ENCODE measurements at places on chromosomes 13 and 19.

GRCh38 chr13:50162567-50162966 is 147.3 kb downstream of the KCNRG start:
- DNase-seq: no peak

DNA sequence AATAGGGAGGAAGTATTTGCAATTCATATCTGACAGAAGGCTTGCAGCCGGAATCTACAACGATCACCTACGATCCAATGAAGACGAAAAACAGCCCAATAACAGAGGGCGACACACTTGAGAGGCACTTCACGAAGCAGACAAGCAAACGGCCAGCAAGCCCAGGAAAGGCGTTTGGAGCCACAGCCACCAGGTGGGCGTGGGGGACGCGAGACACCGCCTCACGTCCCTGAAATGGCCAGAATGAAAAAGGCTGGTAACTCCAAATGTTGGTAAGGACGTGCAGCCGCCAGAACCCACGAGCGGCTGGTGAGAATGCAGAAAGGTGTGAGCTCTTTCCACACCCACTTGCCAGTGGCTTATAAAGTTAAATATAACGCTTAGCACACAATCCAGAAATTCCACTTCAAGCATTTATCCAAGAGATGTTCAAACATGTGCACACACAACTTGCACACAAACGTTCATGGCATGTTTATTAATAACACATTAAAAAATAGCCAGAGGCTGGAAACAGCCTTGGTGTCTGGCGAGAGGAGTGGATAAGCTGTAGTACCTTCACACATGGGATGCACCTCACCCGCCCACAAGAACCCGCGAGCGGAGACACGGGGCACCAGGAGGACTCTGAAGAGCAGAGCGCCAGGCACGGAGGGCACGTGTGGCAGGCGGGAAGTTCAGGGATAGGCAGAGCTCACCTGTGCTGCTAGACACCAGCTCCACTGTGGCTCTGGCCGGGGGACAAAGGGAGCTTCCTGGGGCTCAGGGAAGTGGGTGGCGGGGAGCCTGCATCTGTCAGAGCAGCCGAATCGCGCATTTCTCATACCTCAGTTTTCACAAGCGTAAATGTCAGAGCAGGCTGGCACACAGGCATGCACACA is 89.3 kb downstream of the SPACA7 start:
- DNase-seq: no peak

- no peak for DNase-seq
Measured at GRCh38 chr19:51531349-51532315, at the start of gene SIGLEC6. SIGLEC6 (minus strand) TSS chr19:51531670; CDS start chr19:51531648, 22 bp downstream.

DNA sequence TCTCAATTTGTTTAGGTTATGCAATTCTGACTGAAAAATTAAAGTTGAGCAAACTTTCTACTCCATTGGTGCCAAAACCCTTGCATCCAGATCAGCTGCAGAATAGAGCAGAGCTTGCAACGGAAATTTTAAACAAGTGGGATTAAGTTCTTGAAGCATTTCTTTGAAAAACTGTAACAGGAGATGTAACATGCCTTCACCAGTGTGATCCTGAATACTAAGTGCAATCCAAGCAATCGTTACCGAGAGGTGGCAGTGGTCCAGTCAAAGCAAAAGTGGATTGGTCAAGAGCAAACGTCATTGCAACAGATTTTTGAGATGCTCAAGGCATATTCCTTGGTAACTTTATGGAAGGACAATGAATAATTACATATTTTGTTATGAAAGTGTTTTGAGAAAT is 841.1 kb upstream of the SLITRK5 start:
- DNase-seq: no peak

DNA sequence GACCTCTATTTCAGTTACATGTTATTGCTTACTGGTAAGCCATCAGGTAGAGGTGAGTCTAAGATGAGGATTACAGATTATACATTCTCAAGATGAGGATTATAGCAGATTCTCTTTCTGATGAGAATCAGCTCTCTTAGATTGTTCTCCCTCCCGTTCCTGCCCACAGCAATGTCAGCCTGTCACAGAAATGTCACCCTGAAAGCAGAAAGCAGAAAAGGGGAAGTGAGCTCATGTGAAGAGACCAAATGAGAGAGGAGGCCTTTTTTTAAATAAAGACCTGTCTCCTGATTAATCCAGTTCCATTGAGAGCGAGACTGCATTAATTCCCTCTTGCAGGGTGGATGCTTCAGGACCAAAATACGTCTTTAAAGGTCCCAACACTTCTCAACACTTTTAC is 445.6 kb downstream of the KCTD12 start:
- no peak for DNase-seq

- DNase-seq: no peak
Measured at GRCh38 chr19:51571599-51571998, 516 bp downstream of the ZNF175 start.

DNA sequence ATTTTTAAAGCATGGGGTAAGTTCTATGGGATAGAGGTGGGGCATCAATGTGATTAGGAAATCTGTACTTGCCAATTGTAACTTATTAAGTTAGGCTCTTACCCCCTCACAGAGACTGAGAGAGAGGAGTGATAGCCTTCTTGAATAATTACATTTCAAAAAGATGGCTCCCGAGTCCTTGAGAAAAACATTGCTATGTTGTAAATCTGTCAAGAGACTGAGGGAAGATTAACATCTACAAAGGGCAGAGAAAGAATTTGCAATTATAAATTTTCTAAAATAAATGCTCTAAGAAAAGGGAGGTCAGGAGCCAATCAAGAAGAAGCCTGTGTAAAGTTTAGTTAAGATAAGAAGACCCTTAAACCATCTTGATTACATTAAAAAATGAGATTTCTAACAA is 1570.8 kb downstream of the OLFM4 start:
- DNase-seq: no peak

Data from fibroblast of skin of left quadriceps (primary cell).